ENCODE measurements at places on chromosomes 1 and 21. TPM values are rescaled to one million over a fixed set of nuclear protein-coding genes. Genes with fewer than 3 reads are reported as not detected.

AIM2 gene
- not detected for total RNA-seq

ANGPTL3 gene
- not detected for total RNA-seq

CD1D gene
- total RNA-seq, result under 0.01 TPM

AADACL3 gene
- total RNA-seq, result not detected

DNA sequence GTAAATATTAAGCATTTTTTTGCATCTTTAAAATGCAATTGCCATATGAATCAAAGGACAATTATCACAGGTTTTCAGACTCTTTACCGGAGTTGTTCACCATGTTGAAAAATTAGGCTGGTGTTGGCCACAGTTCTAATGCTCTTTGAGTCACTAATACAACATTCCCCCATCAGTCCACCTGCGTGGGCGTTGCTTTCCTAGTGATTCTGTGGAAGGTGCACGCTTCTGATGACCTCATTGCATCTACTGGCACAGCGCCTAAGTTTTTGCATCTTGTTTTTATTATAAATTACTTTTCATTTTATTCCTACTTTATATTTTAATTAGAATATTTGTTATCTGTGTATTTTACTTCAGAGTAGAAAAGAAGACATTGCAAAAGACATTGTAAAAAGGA, 4.7 kb upstream of the F5 start:
- no peak for DNase-seq

DNA sequence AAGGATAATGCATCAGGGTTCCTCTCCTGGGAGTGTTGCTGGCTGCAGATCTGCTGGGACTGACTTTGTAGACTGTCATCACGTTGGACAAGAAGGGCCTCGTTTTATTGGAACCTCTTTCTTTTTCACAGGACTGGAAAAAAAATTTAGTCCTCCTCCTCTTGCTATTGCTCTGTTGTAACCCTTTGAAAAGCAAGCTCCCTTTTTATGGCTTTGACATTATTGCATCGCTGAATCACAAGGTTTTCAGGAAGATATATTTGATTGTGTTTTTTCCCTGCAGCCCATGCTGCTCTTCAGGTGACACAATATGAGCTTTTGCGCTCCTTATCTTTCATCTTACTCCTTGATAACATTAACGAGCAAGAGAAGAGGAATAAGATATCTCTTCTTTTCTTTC, 290.9 kb downstream of the CAMTA1 start:
- no peak for DNase-seq

GRCh38 chr1:197311081-197311480, 43.0 kb downstream of the CRB1 start:
- DNase-seq, result no peak

DNA sequence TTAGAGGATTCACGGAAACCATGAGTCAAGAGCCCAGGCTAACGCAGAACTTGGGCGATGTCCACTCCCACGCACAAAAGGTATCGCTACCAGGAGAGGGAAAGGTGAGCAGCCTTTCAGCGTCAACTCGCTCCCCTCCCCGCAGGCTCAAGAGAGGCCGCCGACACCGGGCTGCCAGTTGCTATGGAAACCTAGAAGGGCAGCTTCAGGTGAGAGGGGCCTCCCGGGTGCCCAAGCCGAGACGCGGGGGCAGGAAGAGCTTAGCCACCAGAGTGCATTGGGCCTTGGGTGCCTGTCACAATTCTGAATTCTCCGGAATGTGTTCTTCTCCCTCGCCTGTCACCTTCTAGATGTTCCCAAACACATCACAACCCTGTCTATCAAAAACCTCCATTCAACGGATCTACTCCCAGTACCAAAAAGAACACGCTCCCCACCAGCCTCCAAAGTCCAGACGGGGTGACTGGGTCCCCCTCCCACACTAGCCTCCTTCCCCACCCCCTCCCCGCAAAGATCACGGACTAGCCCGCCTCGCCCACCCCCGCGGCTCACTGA, 694 bp downstream of the MEAF6 start:
- peak; percentile 11 for DNase-seq

DNA sequence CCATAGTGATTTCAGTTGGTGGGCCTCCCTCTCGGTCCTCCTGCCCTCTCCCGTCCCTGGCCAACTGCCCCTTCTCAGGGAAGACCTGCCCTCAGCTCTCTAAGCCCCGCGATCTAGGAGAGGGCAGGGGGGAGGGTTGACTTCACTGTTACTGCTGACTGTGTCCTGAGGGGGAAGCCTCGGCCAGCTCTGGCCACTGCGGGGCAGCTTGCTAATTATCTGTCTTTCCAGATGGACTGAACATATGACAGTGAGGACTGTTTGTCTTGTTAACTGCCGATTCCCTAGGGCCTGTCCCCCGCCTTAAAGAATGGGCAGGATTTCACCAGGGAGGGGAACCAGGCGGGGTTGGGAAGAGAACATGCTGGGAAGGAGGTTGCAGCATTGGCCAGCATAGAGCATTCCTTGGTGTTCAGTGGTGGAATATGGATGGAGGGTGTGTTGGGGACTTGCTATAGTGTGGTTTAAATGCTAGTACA, 22.9 kb downstream of the NIPAL3 start:
- no peak for DNase-seq

GRCh38 chr1:179938752-179939151, 15.9 kb upstream of the CEP350 start:
- no peak for DNase-seq

- peak; percentile 27 for DNase-seq
Observed at GRCh38 chr1:32900956-32901822, at the start of gene TMEM54. TMEM54 (minus strand) TSS chr1:32901389; CDS start chr1:32901238, 151 bp downstream.

GRCh38 chr1:184953600-184954219, 20.6 kb downstream of the NIBAN1 start:
- DNase-seq, result no peak

DNA sequence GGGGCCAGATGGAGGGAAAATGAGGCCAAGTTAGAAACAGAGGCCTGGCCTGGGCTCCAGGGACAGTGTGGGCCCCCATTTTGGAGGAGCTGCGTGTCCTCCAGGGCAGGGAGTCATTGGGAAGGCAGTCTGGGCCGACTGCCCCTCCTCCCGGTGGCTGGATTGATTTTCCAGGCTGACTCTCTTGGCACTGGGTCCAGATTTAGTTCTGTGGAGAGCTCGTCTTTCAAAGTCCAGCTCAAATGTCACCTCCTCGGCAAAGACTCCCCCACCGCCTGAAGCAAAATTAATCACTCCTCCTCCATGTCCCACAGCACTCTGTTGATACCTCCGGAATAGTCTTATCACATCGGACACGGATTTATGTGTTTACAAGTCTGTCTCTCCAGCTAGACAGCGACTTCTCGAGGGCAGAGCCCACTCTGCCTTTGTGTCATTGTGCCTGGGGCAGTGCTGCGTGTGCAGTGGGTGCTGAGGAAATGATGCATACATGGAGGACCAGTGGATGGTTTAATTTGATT, 175.1 kb downstream of the CAMTA1 start:
- no peak for DNase-seq

All from lung microvascular endothelial cell (primary cell).